ENCODE measurements at places on chromosomes 16 and 17. TPM values are rescaled to one million over a fixed set of nuclear protein-coding genes. Genes with fewer than 3 reads are reported as not detected.

The CYGB gene
- polyA plus RNA-seq: 18.2 TPM

The GPRC5B gene
- polyA plus RNA-seq: 99.9 TPM

The CD300LD gene
- polyA plus RNA-seq: not detected

The TRAPPC1 gene
- 77.5 TPM for polyA plus RNA-seq

The MT1F gene
- polyA plus RNA-seq: 4.6 TPM

The SYT17 gene
- 0.88 TPM for polyA plus RNA-seq

The SYCE1L gene
- 5.6 TPM for polyA plus RNA-seq

The TMIGD1 gene
- not detected for polyA plus RNA-seq

The ZDHHC1 gene
- 1.4 TPM for polyA plus RNA-seq

The FA2H gene
- 0.02 TPM for polyA plus RNA-seq

The KRTAP4-5 gene
- polyA plus RNA-seq: not detected

The ABCA9 gene
- 29.7 TPM for polyA plus RNA-seq

The TAT gene
- polyA plus RNA-seq: not detected

The STH gene
- not detected for polyA plus RNA-seq

The MNT gene
- polyA plus RNA-seq: 15.4 TPM

The GRB7 gene
- 1.8 TPM for polyA plus RNA-seq

The HOXB3 gene
- 0.48 TPM for polyA plus RNA-seq

The PLXDC1 gene
- 35.4 TPM for polyA plus RNA-seq

All from ovary (tissue), 10 donors.